ENCODE measurements at places on chromosomes 16 and 17. TPM values are rescaled to one million over a fixed set of nuclear protein-coding genes. Genes with fewer than 3 reads are reported as not detected.

The DECR2 gene
- total RNA-seq: 6.3 TPM

- peaks cover 37% of the 10 kb centered on the region for H3K36me3 ChIP-seq
- peak overlapping the region; percentile 81 for H3K4me3 ChIP-seq
- no peaks in the 10 kb centered on the region for H3K27me3 ChIP-seq
- peak overlapping the region; percentile 9 for H3K27ac ChIP-seq
Observed at GRCh38 chr17:78184868-78185267, 2.0 kb downstream of the TK1 start.

GRCh38 chr17:15260376-15261257, 4.5 kb downstream of the PMP22 start:
- H3K27ac ChIP-seq: no peak overlapping the region
- H3K4me1 ChIP-seq: peaks cover 17% of the 10 kb centered on the region
- peak overlapping the region; percentile 66 for H3K4me3 ChIP-seq

GRCh38 chr17:65627891-65628643, 66.6 kb upstream of the AXIN2 start:
- H3K4me1 ChIP-seq: no peaks in the 10 kb centered on the region
- no peaks in the 10 kb centered on the region for H3K36me3 ChIP-seq
- DNase-seq: no peak
- H3K4me3 ChIP-seq: no peak overlapping the region

DNA sequence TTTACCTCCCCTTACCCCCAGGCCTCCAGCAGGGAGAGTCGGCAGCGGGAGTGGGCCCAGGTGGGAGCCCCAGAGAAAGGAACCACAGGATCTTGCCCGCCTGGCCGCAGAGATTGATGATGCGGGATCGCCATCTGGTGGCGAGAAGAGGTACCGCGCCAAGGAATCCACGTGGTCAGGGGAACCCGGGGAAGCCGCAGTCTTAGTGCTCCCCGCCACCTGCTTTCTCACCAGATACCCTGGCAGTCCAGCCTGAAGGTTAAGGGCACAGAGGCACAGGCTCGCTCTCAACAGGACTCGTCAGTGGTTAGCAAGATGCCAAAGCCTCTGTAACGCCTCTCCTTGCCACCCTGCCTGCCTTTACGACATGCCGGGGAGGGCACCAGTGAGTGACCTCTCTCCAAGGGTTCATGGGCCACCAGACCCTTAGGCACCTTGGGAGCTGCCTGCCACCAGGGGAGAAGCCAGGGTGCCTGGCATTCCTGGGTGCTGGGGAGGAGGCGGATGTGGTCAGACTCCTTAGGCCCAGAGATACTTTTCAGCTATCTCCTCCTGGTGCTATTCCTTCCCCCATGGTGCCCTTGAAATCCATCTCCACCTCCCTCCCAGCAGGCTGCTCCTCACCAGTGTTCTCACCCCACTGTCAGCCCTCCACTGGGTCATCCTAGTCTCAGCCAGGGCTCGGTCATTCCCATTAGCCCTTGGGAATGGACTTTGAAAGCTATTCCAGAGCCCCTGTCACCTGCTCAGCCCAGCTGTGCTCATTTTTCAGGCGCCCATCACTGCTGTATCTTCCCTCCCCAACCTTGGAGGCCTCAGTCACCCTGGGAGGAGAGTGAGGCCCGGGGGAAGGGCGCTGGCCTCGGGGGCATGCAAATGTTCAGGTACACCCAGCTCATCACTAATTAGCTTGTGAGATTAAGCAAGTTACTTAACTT, 5.5 kb upstream of the RHBDF2 start:
- H3K36me3 ChIP-seq: no peaks in the 10 kb centered on the region
- H3K4me1 ChIP-seq: peaks cover 22% of the 10 kb centered on the region
- DNase-seq: peak; percentile 91
- H3K4me3 ChIP-seq: no peak overlapping the region
- H3K27me3 ChIP-seq: no peaks in the 10 kb centered on the region

GRCh38 chr16:1197237-1197866, 27.7 kb downstream of the TPSG1 start:
- no peaks in the 10 kb centered on the region for H3K4me1 ChIP-seq
- no peaks in the 10 kb centered on the region for H3K36me3 ChIP-seq
- H3K27me3 ChIP-seq: no peaks in the 10 kb centered on the region
- DNase-seq: no peak
